ENCODE measurements at places on chromosomes 1 and 21.

GRCh38 chr1:209633335-209633997 is 18.8 kb downstream of the LAMB3 start:
- no peak for DNase-seq

DNA sequence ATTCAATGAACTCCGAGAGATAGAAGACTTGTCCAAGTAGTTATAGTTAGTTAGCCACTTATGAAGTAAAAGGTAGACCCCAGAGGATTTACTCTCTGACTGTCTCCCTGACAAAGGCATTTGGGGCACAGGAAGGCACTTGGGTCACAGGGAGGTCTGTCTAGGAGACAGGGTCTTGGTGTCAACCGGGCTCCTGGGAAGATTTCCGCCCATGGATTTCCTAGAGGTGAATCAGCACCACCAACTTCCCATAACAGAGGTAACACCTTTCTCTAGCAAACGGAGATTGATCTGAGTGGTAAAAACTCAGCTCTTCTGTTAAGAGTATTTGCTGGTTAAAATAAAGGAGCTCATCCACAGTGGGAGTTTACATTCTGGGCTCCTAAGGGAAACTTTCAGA is 16.4 kb downstream of the CCN1 start:
- DNase-seq, result no peak

DNA sequence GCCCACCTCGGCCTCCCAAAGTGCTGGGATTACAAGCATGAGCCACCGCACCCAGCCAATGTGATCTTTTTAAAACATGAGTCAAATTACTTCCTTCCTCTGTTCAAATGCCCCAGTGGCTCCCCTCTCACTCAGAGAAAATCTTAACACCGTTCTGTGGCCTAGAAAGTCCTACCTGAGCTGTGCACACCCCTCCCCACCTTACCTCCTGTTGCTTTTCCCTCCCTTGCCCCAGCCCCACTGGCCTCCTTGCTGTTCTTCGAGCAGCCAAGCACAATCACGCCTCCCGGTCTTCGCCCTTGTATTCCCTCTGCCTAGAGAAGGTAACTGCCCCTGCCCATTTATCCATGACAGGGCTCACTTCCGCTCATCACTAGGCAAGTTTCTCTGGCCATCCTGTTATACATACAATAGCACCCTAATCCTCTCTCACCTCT is 62.6 kb upstream of the RPL11 start:
- no peak for DNase-seq

- no peak for DNase-seq
These were observed 21.8 kb downstream of the EDN2 start for GRCh38 chr1:41462680-41463004.

GRCh38 chr21:34922479-34922878 is 126.6 kb downstream of the RUNX1 start:
- no peak for DNase-seq

- DNase-seq, result no peak
These were observed 26.8 kb downstream of the GFI1 start for GRCh38 chr1:92459871-92460320.

- DNase-seq, result no peak
These were observed 42.5 kb upstream of the CLIC4 start for GRCh38 chr1:24702511-24703293.

DNA sequence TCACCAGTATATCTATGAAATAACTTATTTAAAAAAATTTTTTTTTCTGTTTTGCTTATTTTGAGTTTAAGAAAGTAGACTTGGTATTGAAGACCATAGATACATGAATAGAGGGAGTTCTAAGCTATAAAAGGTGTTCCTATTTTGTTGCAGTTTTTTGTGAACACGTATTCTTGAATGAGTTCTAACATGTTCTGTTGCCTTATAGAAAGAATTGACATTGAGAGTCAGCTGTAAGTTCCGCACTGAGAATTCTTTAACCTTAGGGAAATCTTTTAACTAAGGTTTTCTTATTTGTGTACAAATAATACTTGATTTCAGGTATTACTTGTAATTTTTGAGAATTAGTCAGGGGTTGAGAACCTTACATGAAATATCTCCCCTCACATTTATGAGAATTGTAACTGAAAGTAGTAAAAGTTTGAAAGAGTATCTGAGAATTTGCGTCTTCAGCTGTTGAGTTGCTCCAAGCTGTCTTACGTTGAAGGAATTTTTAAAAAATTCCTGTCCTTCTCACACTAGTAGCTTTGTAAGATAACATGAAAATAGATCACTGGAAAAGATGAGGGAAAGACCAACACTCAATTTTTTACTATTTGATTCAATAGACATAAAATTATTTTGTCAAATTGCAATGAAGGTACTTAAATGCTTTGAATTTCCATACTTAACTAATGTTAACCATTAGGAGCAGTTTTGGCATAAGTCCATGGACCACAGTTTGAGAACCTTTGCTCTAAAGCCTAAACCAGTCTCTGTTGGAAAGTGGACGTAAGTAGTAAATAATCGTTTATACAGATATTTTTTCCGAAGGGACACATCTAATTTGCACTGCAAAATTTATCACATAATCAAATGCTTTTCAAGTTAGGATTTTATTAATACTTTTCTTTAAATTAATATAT is 3.8 kb downstream of the DR1 start:
- DNase-seq, result no peak

DNA sequence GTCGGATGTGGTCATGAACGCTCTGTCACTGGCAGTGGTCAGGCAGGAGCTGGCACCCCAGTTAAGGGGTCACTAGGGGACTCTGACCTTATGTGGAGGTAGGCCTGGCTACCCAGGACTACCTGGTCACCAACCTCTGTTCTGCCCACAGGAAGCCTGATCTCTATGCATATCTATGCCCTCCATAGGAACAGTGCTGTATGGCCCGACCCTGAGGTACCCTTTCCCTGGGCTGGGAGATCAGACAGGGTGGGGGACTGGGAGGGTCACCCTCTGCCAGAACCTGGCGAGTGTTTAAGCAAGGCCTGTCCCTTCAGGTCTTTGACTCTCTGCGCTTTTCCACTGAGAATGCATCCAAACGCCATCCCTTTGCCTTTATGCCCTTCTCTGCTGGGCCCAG is 19.0 kb downstream of the CYP4B1 start:
- DNase-seq, result no peak

DNA sequence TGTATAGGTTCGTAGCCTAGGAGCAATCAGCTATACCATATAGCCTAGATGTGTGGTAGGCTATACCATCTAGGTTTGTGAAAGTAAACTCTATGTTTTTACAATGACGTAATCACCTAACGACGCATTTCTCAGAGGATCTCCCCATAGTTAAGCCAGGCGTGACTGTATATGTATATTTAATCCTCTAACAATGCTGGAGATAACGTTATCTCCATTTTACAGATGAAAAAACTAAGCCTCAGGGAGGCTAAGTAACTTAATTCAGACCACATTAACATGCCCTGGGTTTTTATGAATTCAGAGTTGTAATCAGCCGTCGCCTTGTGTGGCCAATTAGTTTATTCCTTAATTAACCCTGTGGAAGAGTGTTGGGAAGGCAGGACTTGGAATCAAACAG is 107.7 kb upstream of the PLXNA2 start:
- no peak for DNase-seq

GRCh38 chr1:70134148-70134547 is 71.2 kb downstream of the LRRC40 start:
- no peak for DNase-seq

DNA sequence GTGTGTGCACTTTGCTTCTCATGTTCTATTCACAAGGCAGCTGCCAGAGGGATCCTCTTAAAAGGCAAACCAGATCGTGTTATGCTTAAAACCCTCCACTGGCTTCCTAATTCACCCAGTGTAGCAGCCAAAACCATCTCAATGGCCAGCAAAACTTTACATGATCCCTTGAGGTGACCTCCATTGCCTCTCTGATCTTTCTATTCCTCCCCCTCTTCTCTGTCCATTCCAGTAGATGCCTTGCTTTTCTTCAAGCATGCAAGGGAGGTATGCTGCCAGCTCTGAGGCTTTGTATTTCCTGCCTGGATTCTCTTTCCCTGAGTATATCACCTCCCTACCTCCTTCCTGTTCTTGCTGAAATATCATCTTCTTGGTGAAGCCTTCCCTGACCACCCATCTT is 93.2 kb upstream of the KCNK2 start:
- DNase-seq, result no peak

- no peak for DNase-seq
These were observed 4.4 kb upstream of the DVL1 start for GRCh38 chr1:1353389-1354151.

- DNase-seq, result no peak
These were observed 20.1 kb downstream of the PLCH2 start for GRCh38 chr1:2496087-2496622.

All from RWPE1 (cell line).